Nasal cavity respiratory epithelium epithelial cell of viscerocranial mucosa (primary cell): ENCODE measurements at places on chromosomes 16 and 17. TPM values are rescaled to one million over a fixed set of nuclear protein-coding genes. Genes with fewer than 3 reads are reported as not detected.

Gene PSMD12
- total RNA-seq: 22.9 and 51.0 TPM in 2 replicates

Gene TP53TG3
- total RNA-seq: not detected in 2 replicates

Gene BRIP1
- total RNA-seq: 3.1 TPM in 2 replicates

Gene ZNF23
- 10.9 and 14.9 TPM in 2 replicates for total RNA-seq

Gene ITGAD
- total RNA-seq: not detected in 2 replicates

Gene SMIM36
- total RNA-seq: not detected in 2 replicates

Gene DHRS7C
- not detected in 2 replicates for total RNA-seq

Gene ASPHD1
- 1.6 and 4.4 TPM in 2 replicates for total RNA-seq

Gene FBXO39
- total RNA-seq: under 0.01 and 0.36 TPM in 2 replicates

Gene ZSCAN10
- not detected in 2 replicates for total RNA-seq

Gene ABCA9
- 0.34 and 0.71 TPM in 2 replicates for total RNA-seq

Gene ACSM3
- 1.4 and 1.7 TPM in 2 replicates for total RNA-seq

Gene ADAP2
- 1.2 and 9.9 TPM in 2 replicates for total RNA-seq
